ENCODE measurements at places on chromosomes 4 and X.

GRCh38 chrX:29487714-29488113 is 727.6 kb upstream of the MAGEB2 start:
- no peak for DNase-seq

DNA sequence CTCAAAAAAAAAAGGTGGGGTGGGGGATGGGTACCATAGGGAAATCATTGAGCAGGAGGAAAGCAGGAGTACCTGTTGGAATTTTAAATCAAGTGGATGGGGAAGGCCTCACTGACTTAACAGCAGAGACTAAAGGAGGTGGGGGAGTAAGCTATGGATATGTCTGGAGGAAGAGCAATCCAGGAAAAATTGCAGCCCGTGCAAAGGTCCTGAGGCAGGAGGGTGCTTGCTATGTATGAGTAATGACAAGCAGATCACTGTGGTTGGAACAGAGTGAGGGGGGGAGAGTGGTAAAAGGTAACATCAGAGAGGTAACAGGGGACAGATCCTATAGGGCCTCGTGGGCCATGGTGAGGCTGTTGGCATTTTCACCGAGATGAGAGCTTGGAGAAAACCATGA is 4.1 kb downstream of the FTSJ1 start:
- DNase-seq = no peak

DNA sequence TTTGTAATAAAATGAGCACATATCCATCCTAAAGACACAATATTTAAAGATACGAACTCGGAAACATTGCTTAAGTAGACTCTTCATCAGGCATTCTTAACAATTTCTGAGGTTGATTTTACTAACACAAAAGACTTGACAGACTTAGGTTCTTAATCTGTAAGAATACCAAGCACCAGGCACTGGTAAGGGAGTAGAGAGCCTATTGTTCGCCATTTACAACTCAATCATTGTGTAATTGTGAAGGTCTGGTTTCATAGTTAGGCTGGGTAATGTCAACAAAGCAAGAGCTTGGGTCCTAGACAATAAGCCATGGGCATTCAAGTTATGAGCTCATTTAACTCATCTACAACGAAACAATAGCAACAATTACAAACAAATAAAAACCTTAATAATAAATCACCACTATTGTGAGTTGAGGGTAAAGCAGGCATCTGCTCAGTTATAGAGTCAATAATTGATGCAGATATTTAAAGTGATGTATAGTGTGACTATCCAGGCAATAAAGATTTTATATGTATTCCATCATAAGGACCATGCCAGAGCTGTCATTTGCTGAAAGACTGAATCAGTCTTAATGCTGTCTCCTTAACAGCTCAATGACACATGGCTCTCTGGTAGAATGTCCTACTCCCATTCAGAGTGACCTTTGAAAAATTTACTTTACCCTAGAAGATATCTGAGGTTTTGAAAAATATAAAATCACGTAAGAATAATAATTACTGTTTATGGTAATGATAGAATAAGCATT is 664.0 kb upstream of the PCDH7 start:
- no peak for DNase-seq

DNA sequence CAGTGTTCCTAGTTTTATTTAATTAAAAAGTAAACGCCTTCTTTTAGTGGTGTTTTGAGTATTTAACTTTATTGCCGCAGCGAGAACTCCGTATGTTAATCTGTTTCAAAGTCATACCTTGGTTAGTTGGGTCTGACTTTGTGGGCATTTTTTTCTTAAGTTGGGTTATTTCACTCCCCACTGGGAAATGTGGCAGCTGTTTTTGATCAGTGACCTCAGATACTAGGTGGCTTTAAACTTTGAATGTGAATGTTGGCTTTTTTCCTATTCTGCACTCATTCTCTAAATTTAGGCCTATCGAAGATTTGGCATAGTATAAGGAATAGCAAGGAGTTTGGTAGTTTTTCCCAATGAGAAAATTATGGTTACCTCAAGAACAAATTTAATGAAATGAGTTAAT is 85.9 kb downstream of the FIP1L1 start:
- no peak for DNase-seq

- no peak for DNase-seq
Measured at GRCh38 chr4:8919651-8920288, 48.1 kb upstream of the HMX1 start.

DNA sequence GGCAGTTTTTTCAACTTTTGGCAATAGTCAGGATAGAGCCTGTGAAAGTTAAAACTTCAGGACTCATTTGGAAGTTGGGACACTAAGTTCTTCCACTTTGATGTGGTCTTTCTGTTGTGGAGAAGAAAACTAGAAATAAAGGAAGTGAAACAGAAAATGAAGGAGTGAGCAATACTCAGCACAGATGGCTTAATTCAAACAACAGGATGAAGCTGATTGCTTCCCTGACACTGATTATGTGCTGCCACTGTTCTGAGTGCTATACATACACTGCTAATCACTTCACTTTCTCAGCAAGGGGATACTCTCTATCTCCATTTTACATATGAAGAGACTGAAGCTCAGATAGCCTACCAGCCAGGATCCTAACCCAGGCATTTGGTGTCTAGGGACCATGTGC is 235.1 kb upstream of the CPEB2 start:
- no peak for DNase-seq

GRCh38 chrX:150934453-150934852 is 36.0 kb upstream of the CD99L2 start:
- DNase-seq = peak; percentile 39

- DNase-seq = no peak
Measured at GRCh38 chr4:108037884-108038283, 48.2 kb downstream of the HADH start.

DNA sequence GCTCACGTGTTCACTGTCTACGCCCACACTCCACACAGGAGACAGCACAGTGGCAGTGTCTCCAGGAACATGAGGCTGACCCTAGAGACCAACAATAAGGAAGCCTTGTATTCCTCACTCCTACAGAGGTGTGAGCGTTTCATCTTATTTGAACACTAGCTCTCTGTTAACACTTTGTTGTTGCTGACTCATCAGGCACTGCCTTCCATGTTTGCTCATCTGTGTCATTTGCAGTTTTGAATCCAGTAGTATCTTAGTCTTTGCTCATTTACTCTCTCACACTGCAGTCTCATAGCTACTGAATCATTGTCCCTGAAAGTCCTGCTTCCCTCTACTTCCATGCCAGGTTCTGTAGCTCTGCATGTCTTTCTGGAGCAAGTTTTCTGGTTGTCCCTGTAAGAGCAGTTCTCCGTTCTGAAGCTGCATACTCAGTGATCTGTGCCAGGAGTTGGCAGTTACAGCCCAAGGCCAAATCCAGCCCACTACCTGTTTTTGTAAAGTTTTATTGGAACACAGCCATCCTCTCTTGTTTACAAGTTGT is 80.3 kb upstream of the DCLK2 start:
- no peak for DNase-seq
